ENCODE measurements at places on chromosomes 16 and 17.
A peak's percentile ranks its signal among the peaks of the same experiment; 100 is the strongest.

GRCh38 chr16:27403601-27403992 is 1.6 kb downstream of the IL21R start:
- DNase-seq = no peak

GRCh38 chr17:30599428-30600059 is 122.3 kb downstream of the GOSR1 start:
- no peak for DNase-seq

- DNase-seq = no peak
Measured at GRCh38 chr16:81626181-81626674, 152.9 kb upstream of the PLCG2 start.

- DNase-seq = no peak
Measured at GRCh38 chr17:77827039-77827438, 131.5 kb upstream of the TNRC6C start.

GRCh38 chr17:8542599-8543502 is 87.7 kb downstream of the MYH10 start:
- no peak for DNase-seq

GRCh38 chr17:82737967-82738877 is 2.8 kb downstream of the FN3K start:
- DNase-seq = no peak

- peak; percentile 79 for DNase-seq
Measured at GRCh38 chr17:45235416-45236281, 14.0 kb downstream of the FMNL1 start.

DNA sequence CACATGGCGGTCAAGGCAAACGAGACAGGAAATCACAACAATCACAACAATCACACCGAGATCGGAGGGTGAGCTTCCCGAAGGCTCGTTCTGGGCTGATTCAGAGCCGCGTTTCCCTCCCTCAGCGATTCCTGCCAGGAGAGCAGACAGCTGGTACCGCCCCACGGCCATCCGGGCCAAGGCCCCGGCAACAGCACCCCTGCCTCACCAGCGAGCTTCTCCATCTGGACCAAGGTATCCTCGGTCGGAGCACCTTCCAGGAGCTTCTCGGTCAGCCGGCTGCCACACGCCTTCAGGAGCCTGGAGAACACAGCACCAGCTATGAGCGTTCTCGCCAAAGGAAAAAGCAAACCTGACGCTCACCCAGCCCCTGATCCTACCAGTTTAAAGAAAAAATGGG is 15.2 kb upstream of the PLD6 start:
- DNase-seq = no peak

DNA sequence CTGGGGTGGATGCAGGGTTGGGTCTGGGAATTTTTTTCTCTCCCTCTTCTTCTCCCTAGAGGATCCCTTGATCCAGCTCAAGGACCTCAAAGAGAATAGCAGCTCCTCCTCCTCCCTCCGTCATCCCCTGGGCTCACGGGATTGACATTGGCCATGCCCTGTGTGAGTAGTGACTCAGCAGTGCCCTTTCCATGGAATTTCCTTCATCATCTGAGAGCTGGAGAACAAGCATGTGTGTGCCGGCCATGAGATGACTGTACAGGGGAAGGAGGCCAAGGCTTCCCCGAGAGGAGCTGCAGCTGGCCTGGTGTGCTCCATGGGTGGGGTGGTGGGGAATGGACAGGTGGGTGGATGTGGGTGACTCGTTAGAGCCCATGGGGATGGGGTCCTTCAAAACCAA is 8.9 kb upstream of the WSCD1 start:
- DNase-seq = no peak

GRCh38 chr17:17712268-17712924 is 31.1 kb downstream of the RAI1 start:
- no peak for DNase-seq

DNA sequence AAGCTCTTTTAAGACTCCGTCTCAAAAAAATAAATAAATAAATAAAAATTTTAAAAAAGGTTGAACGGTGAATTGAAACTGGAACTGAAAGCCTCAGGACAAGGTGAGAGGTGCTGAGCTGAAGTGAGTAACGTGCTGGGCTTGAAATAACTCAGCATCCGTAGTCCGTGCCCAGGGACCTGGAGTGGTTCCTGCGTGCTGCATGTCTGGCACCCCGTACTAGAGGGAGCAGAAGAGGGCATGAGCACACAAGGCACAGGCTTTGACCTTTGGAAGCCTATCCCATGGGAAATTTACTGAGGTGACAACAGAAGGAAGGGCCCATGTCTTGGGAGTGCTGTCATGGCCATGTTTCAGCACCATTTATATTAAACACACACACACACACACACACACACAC is 4.5 kb upstream of the MEIOB start:
- DNase-seq = no peak

GRCh38 chr17:36017799-36018198 is at the start of gene CCL23:
CCL23 (minus strand) TSS chr17:36017972; CDS start chr17:36017897, 75 bp downstream.
- DNase-seq = no peak

GRCh38 chr17:50841949-50842354 is 6.6 kb downstream of the WFIKKN2 start:
- DNase-seq = peak; percentile 38

DNA sequence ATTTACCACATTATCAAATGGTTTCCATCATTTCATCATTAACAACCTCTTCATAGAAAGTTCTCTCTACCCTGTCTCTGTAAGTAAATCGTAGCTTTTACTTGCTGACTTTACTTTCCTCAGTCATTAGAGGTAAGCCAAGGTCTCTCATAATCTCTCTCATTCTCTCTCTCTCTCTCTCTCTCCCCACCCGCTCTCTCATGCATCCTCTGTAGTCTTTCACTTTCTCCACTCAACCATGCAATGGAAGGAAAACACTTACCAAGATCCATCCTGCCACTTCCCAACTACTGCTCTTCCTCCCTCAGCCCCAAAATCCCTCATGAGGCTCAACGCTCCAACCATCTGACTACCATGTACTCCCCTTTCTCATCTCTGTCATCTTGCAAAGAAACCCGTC is 6.1 kb downstream of the CEP112 start:
- DNase-seq = no peak

GRCh38 chr16:84836234-84836647 is 16.5 kb downstream of the CRISPLD2 start:
- DNase-seq = no peak

- DNase-seq = no peak
Measured at GRCh38 chr16:12228602-12229499, 252.3 kb downstream of the SNX29 start.

DNA sequence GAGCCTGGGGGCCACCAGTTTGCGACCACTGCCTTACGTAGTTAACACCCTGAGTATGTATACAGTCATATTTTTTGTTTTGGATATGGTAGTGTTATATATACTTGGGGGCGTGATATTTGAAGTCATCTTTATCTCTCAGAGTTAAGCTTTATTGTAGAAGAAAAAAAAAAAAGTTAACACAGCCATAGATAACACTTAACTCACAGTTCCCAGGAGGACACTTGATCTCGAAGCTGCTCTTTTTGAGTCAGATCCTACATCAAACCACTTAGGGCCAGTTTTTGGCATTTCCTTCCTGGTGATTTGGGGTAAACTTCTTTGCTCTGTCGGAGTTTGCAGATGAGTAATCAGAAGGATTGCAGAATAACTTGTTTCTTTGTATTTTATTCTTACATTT is 5.8 kb downstream of the ITPRIPL2 start:
- DNase-seq = no peak

DNA sequence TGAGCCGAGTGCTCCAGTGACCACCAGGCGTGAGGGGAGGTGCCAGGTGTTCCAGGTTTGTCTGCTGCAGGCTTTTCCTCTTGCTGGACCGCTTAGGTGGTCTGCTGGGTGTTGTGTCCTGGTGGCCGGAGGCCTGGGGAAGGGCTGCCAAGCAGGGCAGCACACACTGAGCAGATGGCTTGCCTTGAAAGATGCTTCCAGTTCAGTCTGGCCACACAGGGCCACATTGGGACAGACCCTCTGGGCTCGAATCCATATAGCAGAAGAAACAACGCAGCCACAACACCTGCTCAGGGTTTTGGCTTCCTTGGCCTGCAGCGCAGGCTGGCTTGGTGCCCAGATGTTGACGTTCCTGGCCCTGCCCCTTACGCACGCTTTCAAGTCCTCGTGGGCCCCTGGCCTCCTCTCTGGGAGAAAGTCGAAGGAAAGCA is 24.8 kb downstream of the GINS2 start:
- DNase-seq = no peak

DNA sequence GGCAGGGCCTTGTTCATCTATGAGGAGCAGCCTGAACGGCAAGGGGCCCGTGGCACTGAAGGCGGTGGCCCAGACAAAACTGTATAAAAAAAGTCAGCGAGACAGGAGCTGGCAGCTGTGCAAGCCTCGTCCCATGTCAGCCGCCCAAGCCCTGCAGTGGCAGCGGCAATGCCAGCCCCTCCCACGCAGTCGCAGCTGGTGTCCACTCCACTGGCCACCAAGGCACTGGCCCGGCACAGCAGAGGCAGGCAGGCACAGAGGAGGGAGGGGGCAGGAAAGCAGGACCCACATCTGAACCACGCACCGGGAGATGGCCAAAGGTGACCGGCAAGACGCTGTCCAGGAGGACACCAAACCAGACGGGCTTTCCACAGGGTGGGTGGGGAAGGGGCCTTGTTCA is 15.9 kb upstream of the C16orf95 start:
- no peak for DNase-seq

- DNase-seq = no peak
Measured at GRCh38 chr16:84924331-84925091, 86.8 kb downstream of the ZDHHC7 start.

GRCh38 chr17:82083533-82084359 is 14.3 kb downstream of the FASN start:
- no peak for DNase-seq

DNA sequence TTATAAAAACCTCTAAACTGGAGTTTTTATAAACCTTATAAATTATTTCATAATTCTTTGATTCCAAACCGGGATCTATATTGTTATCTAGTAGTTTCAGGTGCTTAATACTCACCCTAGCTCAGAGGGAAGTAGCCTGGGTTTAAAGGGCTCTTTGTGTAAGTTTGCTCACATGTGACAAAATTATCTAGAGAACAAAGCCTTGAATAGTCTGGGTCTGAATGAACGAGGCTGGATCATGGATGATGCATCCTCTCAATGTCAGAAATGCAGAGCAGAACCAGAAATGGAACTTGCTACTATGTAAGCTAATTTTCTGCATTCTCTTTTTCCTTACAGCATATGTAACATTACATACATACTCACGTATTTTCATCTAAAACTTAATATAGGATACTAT is 103.9 kb upstream of the NETO2 start:
- no peak for DNase-seq

DNA sequence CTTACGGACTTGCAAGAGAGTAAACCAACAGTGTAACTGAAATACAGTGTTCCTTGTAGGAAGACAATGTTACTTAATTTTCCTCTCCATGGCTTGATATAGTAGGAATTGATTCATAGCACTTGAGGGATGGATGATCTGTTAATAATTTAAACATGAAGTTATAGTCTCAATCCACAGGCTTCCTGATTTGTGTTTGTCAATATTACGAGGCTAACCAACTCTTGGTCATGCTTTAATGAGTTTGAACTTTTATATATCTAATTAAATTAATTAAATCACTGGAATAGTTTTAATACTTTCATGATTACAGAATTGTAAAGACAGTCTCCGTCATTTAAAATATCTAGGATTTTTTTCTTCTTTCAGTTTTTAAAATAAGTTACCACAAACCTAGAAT is 112.0 kb upstream of the HAS3 start:
- no peak for DNase-seq

GRCh38 chr17:78252111-78252634 is 20.7 kb downstream of the TMEM235 start:
- peak; percentile 52 for DNase-seq

- DNase-seq = no peak
Measured at GRCh38 chr16:24270721-24271442, 14.7 kb downstream of the CACNG3 start.

DNA sequence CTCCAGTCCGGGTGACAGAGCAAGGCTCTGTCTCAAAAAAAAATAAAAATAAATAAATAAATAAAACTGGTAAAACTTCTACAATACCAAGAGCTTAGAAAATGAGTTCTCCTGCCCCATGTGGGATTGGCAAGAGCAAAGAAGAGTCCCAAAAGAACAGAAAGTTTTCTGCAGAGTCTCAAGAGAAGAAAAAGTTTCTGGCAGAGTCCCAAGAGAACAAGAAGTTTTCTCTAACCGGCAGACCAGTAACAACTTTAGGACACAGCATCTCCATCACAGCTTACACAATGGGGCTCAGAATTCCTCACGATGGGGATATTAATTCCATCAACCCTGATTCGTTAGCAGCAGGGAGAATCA is 1.1 kb downstream of the SLC39A11 start:
- no peak for DNase-seq

DNA sequence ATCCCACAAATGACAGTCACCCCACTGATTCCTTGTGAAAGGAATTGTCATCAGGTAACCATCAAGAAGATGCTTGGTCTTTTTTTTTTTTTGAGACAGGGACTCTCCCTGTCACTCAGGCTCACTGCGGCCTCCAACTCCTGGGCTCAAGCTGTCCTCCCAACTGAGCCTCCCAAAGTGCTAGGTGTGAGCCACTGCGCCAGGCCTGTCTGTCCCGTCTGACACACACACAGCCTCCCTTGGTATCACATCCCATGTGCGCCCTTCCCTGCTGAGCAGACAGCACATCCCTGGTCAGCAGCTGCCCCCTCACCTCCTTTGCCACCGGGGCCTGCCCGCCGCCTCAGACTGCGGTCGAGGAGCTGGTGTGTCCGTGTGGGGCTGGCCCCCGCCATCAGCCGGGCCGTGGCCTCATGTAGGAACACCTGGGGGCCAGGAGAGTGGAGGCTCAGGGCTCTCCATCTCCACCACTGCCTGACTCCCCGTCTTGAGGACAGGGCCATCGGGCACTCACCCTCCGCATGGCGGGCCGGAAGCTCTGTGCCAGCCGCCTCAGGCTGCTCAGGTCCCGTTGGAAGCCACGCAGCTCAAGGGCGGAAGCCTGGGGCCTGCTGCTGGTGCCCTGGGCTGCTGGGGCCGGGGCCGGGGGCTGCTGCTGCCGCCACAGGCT is 23.6 kb downstream of the SREBF1 start:
- DNase-seq = no peak

GRCh38 chr16:27526180-27526579 is 23.5 kb downstream of the GTF3C1 start:
- DNase-seq = no peak

- DNase-seq = no peak
Measured at GRCh38 chr17:78341559-78342448, 18.1 kb downstream of the SOCS3 start.

- no peak for DNase-seq
Measured at GRCh38 chr17:227946-228615, 46.6 kb upstream of the DOC2B start.

GRCh38 chr16:71257768-71258167 is 27.2 kb upstream of the HYDIN start:
- DNase-seq = no peak

All from activated T-cell treated with anti-CD3 and anti-CD28 coated beads for 1 hour (primary cell).